ENCODE measurements at places on chromosomes 3 and 15.
A peak's percentile ranks its signal among the peaks of the same experiment; 100 is the strongest.

DNA sequence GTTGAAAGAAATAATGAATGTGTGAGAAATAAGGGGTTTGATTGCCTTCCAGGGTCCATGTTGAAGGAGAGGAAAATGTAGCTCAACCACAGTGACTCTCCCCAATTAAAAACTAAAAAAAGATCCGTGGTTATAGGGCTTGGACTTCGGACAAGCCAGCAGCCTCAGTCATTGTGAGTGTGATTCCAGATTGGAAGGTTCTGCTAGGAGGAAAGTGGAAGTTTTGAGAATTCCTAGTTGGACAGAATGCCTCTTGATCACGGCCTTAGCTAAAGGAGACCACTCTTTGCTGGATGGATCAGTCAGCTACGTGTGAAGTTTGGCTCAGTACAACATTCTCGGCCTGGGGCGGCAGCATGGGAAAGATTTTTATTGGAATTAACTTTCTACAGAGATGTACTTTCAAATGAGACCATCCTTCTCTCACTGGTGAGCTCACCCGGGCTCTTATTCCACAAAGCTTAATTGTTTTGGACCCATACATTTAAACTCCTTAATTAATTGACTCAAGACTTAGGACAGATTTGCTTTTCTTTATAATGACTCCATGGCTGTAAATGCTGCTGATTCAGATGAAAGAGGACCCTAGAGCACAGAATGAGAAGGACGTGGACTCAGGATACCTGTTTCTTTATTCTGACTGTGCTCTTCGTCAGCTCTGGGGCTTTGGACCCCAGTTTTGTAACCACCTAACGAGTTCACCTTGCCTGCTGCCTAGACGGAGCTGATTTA is 27.5 kb downstream of the FLNB start:
- no peak for DNase-seq

- DNase-seq: no peak
Measured at GRCh38 chr3:41176596-41176995, 22.7 kb upstream of the CTNNB1 start.

DNA sequence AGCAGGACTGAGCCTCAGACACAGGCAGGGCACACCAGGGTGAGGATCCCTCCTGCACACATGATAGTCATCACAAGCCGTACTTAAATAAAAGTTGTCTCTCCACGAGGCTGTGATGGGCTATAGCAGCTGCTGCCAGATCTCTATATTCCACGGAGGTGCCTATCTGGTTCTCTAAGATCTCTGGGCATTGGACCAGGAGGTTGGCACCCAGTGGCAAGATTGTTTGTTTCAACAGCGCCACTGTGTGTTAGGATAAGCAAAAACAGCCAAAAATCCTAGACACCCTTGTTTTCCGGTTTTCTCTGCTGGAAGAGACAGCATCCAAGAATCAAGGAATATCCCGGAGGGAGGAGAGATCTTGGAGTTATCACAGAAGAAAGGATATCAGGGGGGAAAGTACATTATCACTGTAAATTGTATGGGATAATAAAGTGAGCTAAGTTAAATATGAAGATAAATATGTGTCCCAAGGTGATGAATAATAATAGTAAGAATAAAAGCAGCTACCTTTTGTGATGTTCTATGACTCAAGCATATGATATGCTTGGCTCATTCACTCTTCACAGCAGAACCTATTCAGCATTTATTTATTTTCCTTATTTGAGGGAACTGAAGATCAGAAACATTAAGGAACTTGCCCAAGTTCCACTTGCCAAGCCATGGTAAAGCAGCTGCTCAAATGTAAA is 90.6 kb upstream of the AKAP13 start:
- DNase-seq: no peak

DNA sequence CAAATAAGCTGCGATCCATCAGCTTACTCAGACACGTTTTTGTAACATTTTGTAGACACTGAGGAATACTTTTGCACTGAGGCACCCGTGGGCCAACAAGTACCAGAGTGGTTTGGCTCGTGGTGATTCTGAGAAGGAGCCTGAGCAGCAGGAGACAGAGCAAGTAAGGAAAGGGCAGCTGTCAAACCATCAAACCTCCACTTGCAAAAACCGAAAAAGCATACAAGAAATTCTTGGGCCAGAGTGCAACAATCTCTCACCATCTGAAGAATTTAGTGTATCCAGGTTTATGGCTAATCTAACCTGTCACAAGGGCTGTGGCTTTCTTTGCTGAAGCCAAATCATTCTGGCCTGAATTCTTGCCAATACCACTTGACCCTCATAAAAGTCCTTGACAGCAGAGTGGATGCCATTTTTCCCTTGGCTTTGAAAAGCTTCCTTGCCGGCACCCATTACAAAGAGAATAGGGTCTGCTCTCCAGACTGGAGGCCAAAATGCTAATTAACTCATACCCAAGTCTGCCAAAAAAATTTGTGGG is 56.7 kb downstream of the MYO1E start:
- no peak for DNase-seq

GRCh38 chr3:29186982-29187725 is 93.7 kb upstream of the RBMS3 start:
- no peak for DNase-seq

DNA sequence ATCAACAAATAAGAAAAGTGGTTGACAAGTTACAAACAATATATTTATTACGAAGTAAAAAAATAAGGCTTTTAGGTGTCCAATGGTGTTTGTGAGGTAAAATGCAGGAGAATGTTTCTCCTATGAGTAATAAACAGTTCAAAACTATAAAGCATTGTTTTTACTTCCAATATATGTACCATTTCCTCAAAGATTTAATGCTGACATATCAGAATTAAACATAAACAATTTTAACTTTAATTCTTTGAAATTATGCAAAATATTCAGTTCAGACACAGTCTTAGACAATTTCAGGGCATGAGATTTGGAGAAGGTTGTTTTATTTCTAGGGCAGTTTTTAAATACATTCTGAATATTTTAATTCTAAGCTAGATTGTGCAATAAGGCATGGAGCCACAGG is 602.5 kb upstream of the DPPA4 start:
- DNase-seq: no peak

DNA sequence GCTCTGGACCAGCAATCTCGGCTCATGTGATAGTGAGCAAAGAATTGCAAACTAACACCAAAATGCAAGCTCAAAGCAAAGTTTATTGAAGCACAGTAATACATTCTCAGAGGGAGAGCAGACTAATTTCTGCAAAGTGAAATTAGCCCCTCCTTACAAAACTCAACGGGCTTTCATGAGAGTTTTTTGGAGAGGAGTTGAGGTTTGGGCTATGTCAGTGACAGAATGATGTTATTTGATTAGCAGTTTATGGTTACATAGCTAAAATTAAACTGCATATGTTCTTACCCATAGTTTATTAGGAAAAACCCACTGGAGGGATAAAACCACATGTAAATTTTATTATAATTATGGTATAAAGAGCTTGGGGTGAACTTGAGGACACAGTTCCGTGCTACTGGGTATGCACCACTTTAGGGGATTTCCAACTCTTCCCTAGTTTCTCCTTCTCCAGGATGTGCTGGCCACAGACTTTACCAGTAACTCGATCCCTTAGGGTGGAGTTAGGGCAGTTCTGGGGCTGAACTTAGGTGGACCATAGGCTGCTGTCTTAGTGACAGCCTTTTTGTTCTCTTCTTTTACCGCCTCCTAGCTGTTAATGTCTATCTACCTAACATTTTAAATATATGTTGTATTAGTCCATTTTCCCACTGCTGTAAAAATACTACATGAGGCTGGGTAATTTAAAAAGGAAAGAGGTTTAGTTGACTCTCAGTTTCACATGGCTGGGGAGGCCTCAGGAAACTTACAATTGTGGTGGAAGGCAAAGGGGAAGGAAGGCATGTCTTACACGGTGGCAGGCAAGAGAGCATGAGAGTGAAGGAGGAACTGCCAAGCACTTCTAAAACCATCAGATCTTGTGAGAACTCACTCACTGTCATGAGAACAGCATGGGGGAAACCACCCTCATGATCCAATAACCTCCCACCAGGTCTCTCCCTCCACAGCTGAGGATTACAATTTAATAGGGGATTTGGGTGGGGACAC is 8.9 kb upstream of the AADACL2 start:
- DNase-seq: no peak

- DNase-seq: no peak
Measured at GRCh38 chr3:150887031-150887430, 18.2 kb downstream of the MINDY4B start.

DNA sequence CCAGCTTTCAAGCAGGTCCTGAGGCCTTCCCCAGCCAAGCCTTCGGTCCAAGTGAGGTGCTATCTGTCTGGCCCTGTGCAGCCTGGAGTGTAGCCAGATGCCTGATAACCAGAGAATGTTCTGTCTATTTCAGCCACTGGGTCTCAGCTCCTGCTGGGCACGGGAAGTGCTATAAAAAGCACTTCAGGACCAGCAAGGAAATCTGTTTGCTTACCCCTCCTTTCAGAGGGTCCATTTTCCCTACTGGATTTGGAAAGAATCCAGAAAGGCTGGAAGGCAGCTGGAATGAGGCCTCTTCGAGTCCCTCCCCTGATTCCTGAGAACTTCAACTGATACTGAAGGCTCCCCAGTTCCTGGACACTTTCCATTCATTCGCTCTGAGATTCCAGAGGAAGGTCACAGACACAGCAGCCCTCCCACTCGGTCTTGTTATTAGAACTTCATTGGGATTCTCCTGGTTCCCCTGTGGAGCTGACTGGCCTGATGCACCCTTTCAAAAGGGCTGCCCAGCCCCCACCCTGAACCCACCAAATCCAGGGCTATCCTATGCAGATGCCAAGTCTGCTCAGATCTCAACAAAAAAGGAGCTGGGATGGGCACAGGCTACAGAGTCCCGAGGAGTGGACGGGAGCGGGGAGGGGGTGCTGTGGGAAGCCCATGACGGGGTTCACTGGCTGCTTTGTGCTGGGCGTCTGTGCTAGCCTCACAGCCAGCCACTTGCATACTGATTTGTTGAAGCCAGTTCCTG is 70.4 kb downstream of the UMPS start:
- no peak for DNase-seq

DNA sequence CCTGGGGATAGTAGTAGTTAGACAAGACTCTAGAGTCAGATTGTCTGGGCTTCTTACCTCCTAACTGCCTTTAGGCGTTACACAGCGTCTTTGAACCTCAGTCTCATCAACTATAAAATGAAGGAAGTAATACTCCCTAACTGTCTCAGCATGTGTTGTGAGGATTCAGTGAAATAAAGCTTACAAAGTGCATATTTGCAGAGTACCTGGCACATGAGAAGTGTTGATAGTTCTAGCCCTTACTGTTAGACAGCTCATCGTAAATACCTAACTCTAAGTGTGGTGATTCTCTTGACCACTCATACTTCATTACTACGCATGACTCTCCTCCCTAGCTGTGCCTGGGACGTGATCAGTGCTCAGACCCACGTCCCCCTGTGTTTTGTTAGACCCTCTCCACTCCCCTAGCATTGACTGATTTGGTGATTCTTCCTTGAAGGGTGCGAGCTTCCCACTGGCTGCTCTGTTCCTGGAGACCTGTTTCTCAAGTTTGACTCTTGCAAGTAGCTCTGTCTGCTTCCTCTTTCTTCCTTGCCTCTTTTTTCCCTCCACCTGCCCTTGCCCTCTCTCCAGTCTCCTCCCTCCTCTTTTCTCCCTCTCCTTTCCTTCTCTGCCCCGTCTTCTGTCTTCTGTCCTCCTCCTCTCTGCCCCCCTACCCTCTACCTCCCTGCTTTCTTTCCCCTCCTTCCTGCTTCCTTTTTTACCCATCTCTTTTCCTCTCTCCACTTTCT is 124.2 kb downstream of the SLC25A26 start:
- no peak for DNase-seq

GRCh38 chr3:63450023-63450422 is 171.9 kb downstream of the SYNPR start:
- DNase-seq: no peak

GRCh38 chr15:50676799-50677483 is 9.7 kb downstream of the TRPM7 start:
- no peak for DNase-seq

DNA sequence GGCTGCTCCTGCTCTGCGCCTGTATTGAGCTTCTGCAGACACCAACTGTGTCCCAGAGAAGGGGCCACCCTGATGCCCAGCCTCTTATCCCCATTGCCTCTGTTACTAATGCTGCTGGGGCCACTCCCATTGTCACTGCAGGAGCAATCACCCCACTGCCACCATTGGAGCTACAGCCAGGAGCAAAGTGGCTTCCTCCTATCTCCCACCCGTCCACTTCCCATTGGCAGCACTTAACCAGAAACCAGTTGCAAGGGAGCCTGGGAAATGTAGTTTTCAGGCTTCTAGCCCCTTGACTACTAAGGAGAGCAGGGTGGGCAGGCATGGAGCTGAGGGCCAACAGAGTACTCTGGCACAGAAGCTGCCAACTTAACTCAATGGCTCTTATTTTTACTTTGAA is 55.9 kb upstream of the KLF13 start:
- DNase-seq: no peak

GRCh38 chr3:63961891-63962290 is 49.7 kb upstream of the SCAANT1 start:
- peak; percentile 22 for DNase-seq

- DNase-seq: no peak
Measured at GRCh38 chr3:71511037-71511436, 72.5 kb downstream of the FOXP1 start.

DNA sequence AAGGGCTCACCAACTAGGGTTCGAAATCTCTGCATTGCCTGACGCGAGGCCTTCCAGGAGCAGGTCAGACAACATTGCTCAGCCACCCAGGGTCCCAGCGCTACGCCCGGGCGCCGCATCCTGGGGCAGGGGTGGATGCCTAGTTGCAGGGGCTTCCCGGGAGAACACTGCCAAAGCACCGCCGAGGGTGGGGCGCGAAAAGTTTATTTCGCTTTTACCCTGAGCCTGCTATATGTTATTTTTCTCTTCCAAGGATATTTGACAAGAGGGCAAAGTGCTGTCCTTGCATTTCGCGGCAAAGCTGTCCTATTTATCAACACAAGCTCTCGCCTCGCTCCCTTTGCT is 549 bp upstream of the SOX14 start:
- DNase-seq: no peak

GRCh38 chr15:90907838-90908507 is 4.9 kb downstream of the MAN2A2 start:
- no peak for DNase-seq

DNA sequence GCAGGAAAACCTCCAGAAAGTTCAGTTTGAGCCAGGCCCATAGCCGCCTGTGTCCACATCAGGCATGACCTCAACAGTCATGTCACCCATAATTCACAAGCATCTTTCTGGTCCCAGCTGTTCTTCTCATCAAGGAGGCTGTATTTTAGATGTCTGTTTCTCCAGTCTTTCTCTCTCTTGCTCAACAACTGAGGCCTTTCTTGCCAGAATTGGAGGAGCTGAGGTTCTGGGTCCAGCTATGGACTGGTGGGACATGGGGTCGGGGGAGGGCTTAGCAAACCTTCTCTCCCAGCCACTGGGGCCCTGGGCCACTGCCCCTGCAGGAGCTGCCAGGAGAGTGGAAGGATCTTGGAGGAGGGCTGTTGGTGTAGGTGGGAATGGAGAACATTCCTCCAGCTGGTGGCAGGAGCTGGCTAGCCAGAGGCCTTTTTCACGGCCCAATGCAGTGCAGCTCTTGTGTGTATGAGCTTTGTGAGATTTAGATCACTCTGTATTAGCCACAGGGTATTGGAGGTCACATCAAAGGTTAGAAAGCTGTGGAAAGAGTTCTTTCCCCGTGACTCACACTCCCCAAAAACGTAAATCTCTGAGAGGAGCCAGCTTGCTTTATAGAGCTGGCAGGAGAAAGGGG is 23.5 kb downstream of the MAGEF1 start:
- DNase-seq: no peak

- peak; percentile 49 for DNase-seq
Measured at GRCh38 chr15:69760890-69761568, 308.4 kb downstream of the RPLP1 start.

All from activated CD4-positive, alpha-beta T cell treated with anti-CD3 and anti-CD28 coated beads, Interleukin-2, amount 50 U/mL, for 24 hours (primary cell).